ENCODE measurements at places on chromosomes 6 and 20.

- DNase-seq = no peak
Observed at GRCh38 chr6:142942805-142943227, 2.2 kb downstream of the HIVEP2 start.

DNA sequence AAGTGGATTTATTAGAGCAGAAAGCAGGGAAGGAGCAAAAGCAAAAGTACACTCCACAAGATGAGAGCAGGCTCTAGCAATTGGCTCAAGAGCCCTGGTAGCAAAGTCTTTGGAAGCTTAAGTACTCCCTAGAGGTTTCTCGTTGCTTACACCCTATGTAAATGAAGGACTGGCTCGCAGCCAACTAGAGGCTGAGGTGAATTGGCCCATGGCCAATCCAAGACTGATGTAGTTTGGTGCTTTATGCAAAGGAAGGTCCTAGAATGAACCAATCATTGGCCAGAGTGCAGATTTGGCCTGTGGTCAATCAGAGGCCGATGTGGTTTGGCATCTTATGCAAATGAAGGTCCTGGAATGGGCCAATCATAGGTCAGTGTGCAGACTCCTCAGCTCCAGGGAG, 191.3 kb upstream of the ARID1B start:
- no peak for DNase-seq

DNA sequence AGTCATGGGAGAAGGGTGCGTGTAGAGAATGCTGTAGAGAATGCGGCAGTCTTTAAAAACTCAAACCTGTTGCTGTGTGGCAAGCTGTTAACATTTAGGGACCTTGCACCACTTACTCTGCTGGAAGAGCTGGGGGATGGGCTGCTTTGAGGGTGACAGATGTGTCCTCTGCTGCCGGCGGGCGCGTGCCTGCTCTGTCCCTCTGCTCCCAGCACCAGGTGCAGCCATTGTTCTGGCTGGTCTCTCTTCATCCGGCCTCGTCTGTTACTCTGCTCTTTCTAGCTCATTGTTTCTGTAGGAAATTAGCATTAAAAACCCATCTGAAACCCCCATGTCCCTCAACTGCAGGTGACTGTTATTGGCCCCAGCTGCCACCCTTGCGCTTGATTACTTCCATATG, 78.5 kb downstream of the CBFA2T2 start:
- no peak for DNase-seq

- DNase-seq = no peak
Observed at GRCh38 chr6:112833581-112834131, 486.5 kb downstream of the RFPL4B start.

DNA sequence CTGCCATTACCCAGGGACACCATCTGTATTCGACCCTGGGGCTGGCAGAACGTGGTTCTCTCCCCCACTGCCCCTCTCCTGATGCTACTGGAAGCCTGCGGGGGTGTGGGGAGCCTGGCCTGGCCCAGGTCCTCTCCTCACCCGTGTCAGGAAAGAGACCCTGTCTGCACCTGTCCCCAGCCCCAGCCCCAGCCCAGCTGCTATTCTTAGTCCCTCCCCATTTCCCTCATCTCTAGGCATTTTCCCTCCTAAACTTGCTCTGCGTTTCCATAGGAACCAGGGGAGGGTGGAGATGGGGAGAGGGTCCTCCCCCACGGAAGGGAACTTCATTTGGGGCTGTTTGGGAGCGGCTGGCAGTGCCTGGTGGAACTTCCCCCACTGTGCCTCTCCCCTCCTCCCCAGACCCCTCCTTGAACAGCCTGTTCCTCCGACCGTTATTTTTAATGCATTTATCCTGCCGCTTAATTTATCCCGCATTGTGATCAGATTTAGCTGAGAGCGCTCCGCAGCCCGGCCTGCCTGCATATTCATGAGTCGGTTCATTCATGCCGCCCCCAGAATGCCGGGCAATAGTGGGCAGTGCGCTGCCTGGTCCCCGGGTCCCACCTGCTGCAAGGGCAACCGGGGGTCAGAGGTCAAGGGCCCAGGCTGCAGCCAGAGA, 31.8 kb upstream of the DLGAP4 start:
- no peak for DNase-seq

DNA sequence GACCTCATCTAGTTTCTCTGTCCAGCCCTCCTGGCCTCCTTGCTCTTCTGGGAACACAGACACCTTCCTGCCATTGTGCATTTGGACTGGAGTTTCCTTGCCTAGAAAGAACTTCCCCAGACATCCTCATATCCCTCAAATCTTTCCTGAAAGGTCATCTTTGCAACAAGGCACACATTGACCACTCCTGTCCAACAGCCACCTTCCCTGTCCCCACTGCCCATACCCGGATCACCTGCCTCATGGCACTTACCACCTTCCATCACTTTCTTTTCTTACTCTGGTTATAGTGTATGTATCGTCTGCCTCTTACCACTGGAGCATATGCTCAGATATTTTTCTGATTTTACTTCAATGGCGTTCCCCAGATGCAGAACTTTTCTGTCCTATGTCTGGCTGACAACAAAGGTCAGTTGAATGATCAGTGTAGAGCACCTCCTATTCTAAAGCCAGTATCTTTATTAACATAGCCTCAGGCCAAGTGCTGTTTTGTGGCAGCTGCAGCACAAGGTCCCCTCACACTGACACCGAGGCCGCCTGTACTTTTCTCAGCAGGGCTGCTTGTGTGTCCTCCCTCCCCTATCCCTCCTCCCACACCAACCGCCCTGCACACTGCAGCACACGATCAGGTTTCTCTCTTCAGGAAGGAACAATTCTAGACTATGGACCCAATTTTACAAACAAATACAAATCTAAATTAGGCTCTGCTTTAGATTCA, 4.1 kb downstream of the HLA-C start:
- no peak for DNase-seq

DNA sequence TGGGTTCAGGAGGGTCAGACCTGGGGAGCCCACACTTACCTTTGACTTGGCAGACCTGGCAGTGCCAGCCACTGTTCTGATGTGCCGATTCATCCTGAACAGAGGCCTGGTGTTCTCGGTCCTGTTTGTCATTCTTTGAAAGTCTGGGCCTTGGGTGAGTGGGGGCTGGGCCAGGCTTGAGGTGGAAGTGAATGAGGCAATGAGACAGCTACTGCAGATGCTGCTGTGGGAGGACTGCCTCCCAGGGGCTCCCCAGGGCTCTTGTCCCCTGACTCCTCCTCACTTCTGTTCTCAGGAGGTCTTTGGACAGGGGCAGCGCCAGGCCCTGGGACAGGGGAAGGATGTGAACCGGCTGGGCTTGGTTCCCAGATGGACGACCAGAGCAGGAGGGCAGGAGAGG, 5.6 kb upstream of the TREML4 start:
- no peak for DNase-seq

- DNase-seq = no peak
Observed at GRCh38 chr6:85585741-85586140, 7.9 kb downstream of the SNX14 start.

GRCh38 chr6:156916130-156916801, 139.1 kb downstream of the ARID1B start:
- no peak for DNase-seq

DNA sequence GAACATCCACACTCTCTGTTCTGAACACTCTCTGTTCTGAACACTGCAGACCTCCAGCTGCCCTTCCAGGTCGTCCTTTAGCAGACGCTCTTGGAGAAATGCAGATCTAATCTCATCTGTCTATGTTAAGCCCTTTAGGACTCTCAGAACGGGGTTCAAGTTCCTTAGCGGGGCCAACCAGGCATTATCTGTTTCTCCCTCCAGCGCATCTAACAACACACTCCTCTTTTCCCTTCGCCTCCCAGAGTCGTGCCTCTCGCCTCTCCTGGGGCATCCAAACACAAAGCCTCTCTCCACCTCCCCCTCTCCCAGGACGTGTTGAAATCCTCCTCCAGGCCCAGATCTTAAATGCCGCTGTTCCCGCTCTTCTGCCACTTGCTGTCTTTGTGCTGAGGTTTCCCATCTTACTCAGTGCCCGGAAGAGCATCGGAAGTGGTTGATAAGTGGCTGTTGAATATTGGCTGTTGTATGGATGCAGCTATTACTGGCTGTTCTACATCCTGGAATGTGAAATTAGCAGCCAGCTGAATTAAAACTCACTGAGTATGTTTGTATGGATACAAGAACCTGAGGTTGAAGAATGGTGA, 108.4 kb upstream of the GGTLC1 start:
- DNase-seq = no peak

DNA sequence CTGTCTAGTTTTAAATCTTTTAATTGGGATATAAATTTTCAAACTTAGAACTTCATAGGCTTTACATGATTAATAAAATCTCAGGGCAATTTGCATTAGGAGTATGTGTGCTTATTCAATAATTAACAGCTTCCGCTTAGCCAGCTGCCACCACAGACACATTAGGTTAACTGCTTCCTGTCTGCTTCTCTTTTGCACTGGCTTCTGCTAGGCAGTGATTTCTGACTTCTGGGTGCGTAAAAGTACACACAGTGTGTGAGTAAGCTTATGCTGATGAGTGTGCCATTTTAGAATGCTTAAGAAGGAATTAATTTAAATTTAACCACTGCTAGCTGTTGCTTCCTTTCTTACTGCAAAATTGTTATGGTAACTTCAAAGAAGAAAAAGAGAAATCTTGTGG, 73.9 kb downstream of the F13A1 start:
- DNase-seq = no peak

DNA sequence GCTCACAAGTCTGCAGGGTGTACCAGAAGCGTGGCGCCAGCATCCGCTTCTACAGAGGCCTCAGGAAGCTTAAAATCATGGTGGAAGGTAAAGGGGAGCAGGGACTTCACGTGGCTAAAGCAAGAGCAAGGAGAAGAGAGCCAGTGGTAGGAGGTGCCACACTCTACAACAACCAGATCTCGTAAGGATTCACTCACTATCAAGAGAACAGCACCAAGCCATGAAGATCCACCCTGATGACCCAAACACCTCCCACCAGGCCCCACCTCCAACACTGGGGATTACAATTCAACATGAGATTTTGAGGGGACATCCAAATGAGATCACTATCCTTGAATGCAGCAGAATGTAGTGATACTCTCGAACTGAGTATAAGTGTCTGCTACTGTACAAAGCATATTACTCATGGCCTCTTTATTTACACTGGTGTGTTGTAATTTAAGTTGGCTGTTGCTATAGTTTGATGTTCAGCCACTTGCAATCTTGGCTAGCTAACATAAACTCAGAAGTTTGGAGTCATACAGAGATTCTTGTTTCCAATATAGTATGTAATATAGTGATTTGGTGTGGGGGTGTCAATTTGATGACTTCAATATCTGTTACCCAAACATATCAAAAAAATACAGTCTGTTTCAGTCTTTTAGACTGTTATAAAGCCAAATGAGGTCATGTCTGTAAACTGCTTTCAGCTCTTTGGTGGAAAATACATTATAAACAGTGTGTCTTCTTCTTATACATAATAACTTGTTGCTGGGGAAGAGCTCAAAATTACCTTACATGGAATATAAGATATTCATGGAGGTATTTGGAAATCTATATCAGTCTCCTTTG, 39.4 kb upstream of the MYLIP start:
- no peak for DNase-seq

DNA sequence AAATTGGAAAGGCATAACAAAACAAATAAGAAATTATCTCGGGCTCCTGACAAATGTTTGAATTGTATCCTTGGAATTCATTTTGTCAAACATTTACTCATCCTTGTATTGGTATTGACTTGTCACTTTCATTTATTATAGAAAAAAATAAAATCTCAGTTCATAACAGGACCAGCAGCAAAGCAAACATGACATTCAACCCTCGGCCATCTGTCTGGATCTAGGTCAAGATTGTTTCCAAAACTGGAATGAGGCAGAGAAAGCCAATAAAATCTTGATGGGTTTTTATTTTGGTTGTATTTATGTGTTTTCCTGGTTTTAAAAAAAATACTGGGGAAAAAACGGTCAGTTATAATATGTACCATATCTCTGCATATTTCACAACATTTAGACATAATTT, 42.9 kb upstream of the FABP7 start:
- no peak for DNase-seq

GRCh38 chr6:170185175-170185978, 105.5 kb downstream of the DLL1 start:
- DNase-seq = no peak

GRCh38 chr20:57051096-57051495, 215.3 kb downstream of the BMP7 start:
- DNase-seq = no peak

DNA sequence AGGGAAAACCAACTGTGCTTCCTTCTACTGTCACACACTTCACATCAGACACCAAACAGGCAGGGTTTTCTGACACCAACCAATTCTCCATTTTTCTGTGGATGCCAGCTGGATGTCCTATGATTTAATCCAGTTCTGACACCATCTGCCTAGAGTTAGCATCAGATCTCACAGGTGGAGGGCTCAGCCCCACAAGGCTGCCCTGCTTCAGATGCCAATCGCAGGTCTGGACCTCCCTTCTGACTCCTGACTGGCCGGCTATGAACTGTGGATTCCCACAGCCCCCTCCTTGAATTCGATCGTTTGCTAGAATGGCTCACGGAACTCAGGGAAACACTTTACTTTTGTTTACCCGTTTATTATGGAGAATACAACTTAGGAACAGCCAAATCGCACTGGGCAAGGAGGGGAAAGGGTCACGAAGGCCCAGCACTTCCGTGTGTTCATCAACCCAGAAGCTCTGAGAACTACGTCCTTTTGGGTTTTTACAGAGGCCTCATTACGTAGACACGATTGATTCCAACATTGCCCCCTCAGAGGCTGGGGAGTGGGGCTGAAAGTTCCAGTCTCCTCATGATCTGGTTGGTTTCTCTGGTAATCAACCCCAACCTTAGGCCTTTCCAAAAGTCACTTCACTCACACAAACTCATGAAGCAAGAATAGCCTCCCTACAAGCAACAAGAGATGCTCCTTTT, 25.4 kb upstream of the MAS1 start:
- no peak for DNase-seq

GRCh38 chr20:43959079-43959919, 44.6 kb downstream of the TOX2 start:
- DNase-seq = no peak

- no peak for DNase-seq
Observed at GRCh38 chr6:5997420-5997987, 9.2 kb downstream of the NRN1 start.

- no peak for DNase-seq
Observed at GRCh38 chr6:90222724-90223198, 73.9 kb downstream of the BACH2 start.

- no peak for DNase-seq
Observed at GRCh38 chr20:54251096-54251495, 43.2 kb downstream of the PFDN4 start.

GRCh38 chr6:25056130-25056529, 120.4 kb upstream of the RIPOR2 start:
- no peak for DNase-seq

DNA sequence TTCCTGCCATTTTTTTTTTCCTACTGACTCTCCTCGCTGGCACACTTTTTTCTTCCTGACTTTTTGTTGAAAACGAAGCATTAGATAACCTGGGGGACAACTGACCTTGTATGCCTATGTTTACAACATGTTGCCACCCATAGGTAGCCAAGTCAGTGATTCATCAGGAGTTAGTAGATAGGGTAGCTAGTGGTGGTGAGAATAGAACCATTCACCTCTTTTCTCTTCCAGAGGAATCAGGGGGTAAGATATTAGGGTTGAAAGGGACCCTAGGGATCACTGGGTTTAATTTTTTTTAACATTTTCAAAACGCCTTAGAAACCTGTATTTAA, 427.9 kb upstream of the FLRT3 start:
- DNase-seq = no peak

All from activated T-cell treated with anti-CD3 and anti-CD28 coated beads for 48 hours (primary cell).